Cardiac atrium fibroblast (primary cell): ENCODE measurements at places on chromosomes 12 and 14. TPM values are rescaled to one million over a fixed set of nuclear protein-coding genes. Genes with fewer than 3 reads are reported as not detected.

The FGF6 gene
- total RNA-seq = not detected in 2 replicates

The EMC9 gene
- total RNA-seq = 14.4 and 27.4 TPM in 2 replicates

The CSRP2 gene
- total RNA-seq = 12.0 and 13.0 TPM in 2 replicates

The CDCA3 gene
- total RNA-seq = 8.3 and 16.2 TPM in 2 replicates
